Thoracic aorta (tissue), 2 donors: ENCODE measurements at places on chromosomes 1 and 21.

- no peak for DNase-seq
Measured at GRCh38 chr1:98947071-98947470, 57.6 kb downstream of the PLPPR5 start.

DNA sequence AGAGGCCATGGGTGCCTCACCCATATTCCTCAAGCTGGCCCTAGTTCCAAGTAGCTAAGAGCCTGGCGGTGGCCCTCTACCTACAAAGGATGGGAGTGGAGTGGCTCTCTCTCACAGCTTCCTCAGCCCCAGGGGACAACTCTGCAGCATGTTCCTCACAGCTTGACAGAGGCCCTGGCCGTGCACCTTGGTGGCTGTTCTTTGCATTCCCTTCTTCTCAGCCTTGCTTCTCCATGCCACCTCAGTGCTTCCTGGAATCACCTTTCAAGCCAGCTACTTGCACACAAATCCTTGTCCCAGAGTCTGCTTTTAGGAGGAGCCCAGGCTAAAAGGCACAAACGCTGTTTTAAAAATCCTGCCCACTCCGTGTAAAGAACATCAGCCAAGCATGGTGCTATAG, 69.0 kb upstream of the DIRAS3 start:
- DNase-seq: no peak

- DNase-seq: no peak
Measured at GRCh38 chr1:245154429-245155271, at the start of gene KIF26B. Gene KIF26B (plus strand): TSS chr1:245154985. CDS start chr1:245155425, 440 bp downstream.

DNA sequence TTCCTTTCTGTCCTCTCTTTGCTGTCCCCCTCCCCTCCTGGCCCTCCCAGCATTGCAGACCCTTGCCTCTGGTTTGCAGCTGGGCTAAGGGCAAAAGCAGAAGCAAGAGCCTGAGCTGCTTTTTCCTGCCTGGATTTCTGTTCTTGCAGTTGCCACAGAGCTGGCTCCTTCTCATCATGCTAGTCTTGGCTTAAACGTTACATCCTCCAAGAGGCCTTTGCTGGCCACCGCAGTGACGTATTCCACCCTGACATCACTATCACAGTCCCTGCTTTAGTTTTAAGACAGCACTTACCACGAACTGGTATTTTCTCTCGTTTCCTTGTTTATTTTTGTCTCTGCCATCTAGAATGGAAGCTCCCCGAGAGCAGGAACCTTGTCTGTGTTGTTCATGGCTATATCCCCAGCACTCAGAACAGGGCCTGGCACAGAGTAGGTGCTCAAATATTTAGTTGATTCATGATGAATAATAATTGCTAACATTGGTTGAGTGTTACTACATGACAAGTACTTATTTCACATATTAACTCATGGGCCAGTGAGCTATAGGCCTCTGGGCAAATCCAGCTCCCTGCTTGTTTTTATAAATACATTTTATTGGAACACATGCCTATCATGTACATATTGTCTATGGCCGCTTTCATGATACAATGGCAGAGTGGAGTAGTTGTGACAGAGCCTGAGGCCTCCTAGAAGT, 13.2 kb upstream of the CSF1 start:
- no peak for DNase-seq

- no peak for DNase-seq
Measured at GRCh38 chr1:118247593-118247992, 62.6 kb upstream of the SPAG17 start.

- no peak for DNase-seq
Measured at GRCh38 chr1:8457760-8458381, 140.0 kb downstream of the SLC45A1 start.

- DNase-seq: no peak
Measured at GRCh38 chr1:119204197-119204960, 63.9 kb upstream of the WARS2 start.

DNA sequence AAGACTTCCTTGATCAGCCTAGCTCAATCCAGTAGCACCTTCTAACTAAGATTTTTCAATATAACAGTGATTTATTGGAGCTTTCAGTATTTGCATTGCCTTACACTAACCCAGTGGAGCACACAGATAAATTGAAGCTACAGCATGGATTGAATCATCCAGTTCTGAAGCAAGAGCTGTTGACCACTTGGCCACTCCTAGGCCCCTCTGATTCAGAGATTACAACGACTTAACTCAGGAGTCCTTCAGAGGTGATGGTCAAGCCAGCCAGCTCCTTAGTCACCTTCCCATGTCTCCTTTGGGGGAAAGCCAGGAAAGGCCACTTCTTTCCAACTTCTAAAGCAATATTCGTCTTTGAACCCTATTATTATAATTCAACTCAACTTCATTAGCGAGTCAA, 151.8 kb downstream of the TENT5C start:
- DNase-seq: no peak

DNA sequence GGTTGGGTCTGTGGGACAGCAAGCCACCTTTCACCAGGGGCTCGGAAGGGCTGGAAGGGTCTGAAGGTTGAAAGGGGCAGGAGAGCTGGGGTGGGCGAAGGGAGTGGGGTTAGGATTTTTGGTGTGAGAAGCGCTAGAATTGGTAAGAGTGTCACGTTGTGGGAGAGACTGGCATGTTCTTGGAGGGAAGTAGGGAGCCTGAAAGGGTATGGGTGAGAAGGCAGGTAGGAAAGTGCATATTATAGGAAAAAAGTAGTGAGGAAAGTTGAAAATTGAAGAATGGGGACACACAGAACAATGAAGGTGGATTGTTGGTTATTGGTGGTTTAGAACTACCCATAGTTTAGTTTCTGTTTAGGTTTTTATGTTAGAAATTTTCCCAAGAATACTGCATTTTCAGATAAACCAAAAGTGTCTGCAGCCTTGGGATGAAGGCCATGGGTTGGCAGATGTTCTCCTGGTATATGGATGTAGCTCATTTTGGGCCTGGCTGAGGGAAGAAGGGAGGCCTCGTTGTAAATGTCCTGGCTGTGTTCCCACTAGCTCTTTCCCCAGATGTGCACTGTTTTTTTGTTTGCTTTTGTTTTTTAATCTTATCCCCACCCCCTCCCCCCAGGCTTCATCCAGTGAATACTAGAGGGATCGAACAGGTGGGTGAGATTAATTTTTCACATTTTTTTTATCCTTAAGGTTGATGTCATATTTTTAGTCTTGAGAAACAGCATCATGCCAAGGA, 1.2 kb downstream of the LRRC42 start:
- DNase-seq: no peak

- DNase-seq: no peak
Measured at GRCh38 chr1:91578320-91579109, 77.9 kb downstream of the CDC7 start.

DNA sequence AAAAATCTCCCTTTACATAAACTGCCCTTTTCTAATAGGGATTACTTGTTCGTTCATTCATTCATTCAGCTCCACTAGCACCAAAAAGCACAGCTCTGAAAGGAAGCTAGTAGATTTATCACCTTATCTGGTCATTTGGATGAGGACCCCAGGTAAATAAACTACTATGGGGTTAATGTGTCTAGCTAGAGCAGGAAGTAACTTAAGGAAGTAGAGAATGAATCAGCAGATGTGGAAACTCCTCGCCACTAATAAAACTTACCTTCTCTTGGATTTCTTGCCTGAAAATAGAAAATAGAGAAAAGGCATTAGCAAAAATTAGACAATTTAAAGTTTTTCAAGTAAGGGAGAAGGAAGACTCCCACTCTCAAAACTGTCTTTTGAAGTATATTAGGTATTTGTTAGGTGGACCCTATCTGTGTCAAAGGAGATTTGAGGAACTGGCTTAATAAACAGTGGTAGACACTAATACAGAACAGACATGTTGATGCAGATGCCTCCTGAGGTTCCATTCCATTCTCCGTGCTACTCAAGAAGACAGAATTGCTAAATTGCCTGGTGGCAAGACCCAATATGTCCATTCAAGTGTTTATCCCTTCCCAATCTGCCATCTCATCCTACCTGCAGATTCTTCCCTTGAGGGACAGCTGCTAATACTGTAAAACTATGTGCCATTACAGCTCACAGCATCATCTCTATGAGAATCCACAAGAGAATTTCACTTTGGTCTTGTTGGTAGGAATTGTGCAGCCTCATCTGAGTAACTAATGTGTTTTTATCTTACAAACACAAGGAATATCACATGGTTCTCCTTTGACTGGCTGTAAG, 14.9 kb downstream of the SELL start:
- no peak for DNase-seq

- DNase-seq: no peak
Measured at GRCh38 chr1:175851749-175852148, 108.4 kb upstream of the TNR start.

- DNase-seq: no peak
Measured at GRCh38 chr1:209802117-209802779, 3.7 kb downstream of the IRF6 start.

DNA sequence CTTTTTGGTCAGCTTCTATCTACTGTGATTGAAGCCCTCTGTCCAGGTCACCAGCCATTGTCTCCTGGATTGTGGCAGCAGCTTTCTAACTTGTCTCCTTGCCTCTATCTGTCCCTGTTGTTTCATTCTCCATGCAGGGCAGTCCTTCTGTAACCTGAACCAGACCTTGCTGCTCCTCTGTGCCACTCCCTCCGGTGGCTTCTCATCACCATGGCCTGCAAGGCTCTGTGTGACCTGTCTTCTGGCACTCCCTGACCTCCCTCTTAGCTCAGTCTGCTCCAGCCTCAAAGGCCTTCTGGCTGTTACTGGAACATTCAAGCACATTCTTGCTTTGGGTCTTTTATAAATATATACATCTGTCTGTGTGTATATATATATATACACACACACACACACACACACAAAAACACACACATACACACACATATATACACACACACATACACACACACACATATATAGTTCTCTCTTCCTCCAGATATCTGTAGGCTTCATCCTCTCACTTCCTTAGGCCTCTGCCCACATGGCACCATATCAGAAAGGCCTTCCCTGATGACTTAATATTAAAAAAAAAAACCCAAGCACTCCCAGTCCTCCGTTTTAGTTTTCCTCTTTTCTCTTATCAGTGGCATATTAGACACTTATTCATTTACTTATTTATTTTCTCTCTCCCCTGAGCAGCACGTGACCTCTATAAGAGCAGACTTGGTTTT, 21.2 kb upstream of the JUN start:
- DNase-seq: no peak

DNA sequence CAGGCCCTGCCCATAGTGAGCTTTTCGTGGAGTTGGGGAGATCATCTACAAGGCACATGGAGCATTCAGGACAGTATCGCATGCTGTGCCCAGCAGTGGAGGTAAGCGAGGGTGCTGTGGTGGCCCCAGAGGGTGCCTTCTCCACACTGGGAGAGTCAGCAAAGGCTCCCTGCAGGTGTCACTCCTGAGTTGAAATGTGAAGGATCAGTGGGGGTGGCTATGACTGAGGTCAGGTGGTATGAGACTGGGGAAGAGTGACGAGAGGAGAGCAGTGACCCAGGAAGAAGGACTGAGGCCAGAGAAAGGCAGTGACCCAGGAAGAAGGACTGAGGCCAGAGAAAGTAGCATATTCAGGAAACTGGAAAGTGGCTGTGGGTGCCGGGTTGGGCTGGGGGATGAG, 53.0 kb downstream of the SPAG17 start:
- DNase-seq: no peak

DNA sequence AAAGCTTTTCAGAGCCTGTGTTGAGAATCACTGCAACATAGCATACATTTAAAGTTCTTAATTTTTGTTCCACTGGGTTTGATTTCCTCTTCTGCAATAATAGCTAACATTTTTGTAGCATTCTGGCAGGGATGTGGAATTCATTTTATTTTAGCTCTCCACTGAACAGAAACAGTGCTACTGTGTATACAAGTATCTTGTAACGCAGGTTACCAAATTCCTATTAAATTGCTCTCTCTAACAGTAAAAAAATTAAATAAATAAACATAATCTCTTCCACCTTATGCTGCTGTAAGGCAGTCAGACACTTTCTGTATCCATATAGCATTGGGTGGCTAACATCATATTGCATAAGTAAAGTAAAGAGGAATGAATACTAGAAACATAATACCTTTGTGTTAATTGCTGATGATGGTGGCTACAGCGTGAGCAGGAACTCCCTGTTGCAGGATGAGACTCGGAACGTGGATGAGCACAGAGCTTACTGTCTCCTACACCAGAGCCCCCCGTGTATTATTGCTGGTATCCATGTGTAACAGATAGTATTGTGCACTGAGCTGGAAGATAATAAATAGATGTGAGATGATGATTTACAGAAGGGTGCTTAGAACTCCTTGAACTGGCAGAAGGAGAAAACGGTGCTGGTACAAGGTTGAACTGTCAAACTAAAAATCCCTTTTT, 276.9 kb upstream of the SNX7 start:
- no peak for DNase-seq

DNA sequence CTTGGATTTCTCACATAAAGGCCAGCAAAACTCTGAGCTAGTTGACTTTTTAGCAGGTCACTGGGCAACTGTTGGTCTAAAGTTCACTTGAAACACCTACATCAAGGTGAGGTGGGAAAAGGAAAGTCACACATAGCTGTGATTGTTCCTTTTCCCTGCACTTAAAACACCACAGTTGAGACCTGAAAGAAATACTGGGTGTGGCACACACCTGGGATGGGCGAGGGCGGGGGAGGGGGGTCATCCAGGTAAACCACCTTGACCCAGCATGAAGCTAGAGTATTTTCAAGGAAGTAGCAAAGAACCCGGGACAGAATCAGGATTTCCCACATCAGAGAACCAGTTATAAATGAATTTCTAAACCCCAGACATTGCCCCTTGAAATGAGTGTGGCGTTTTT, 26.4 kb downstream of the ZNF697 start:
- no peak for DNase-seq

- DNase-seq: no peak
Measured at GRCh38 chr1:222654849-222655248, 37.0 kb downstream of the MIA3 start.

DNA sequence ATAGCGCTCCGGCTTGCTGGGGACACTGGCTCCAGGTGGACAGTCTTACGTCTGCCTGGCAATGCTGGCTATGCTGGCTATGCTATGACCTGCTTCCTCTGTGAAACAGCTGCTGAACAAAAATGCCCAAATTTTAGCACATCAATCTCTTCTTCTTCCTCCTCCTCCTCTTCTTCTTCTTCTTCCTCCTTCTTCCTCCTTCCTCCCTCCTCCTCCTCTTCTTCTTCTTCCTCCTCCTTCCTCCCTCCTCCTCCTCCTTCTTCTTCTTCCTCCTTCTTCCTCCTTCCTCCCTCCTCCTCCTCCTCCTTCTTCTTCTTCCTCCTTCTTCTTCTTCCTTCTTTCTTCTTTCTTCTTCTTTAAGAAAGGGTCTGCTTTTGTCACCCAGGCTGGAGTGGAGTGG, 401.3 kb downstream of the KIF26B start:
- DNase-seq: no peak

- no peak for DNase-seq
Measured at GRCh38 chr1:172003766-172004530, 162.7 kb downstream of the DNM3 start.

DNA sequence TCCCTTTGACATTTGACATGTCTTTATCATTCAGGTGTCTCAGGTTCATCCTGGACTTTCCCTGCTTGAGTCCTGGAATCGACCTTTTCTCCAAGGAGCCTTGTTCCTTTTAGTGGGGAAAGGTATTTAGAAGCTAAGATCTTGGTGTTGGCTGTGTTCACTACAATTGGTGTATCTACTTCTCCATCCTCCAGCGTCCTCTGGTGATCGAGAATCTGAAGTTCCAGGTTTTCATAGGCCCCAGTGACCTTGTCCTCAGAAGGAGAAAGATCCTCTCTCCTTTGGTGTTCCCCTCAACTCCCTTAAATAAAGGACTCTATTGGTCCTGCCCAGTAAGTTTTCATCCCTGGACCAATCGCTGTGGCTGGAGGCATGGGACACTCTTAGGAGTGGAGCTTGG, 22.1 kb downstream of the MROH7 start:
- DNase-seq: no peak

GRCh38 chr1:204258213-204259115, 44.7 kb upstream of the GOLT1A start:
- no peak for DNase-seq
